LoVo (cell line): ENCODE measurements at places on chromosomes 12 and 14.

GRCh38 chr12:42140901-42141300 lies 3.8 kb downstream of the GXYLT1 start:
- no peak for DNase-seq

- peak; percentile 96 for DNase-seq
Measured at GRCh38 chr12:124992874-124993625, 395 bp upstream of the BRI3BP start.

DNA sequence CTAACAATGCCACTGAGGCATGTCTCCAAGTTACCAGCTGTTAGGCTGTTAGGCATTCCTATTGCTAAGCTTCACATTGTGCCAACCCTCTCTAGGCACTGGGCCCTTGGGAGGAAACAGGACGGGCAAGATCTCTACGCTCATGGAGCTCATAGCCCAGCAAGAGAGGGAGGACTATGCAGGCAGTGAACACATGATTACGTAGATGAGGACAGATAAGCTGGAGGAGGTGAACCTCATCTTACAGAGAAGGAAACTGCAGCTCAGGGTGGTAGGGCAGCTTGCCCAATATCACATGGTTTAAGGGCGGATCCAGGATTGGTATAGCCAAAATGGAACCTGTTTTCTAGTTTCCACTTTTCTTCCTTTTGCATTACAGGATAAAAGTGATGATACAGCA lies 7.8 kb downstream of the UBE3B start:
- DNase-seq, result no peak

DNA sequence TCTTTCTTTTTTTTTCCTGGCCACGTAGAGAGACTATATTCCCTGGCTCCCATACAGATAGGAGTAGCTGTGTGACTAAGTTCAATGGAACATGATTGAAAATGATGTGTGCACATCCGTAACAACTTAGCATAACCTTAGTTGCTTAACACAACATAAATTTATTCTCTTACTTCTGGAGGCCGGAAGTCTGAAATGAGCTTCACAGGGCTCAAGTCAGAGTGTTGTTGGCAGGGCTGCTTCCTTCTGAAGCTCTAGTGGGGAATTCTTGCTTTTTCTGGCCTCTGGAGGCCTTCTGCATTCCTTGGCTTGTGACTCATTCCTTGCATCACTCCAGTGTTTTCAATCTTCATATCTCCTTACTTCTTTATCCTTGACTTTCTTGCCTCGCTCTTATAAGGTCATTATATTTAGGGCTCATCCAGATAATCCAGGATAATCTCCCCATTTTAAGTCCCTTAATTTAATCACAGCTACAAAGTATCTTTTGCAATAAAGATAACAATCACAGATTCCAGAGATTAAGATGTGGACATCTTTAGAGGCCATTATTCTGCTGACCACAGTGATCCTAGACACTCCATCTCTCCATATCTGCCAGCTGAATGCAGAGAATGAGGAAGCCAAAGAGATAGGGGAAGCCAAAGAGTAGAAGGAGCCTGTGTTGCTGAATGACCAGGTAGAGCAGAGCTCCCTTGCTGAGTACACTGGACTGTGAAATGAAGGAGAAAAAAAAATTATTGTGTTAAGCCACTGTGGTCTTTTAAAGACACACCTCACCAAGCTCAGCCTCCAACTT lies 21.0 kb upstream of the SNX6 start:
- peak; percentile 43 for DNase-seq

DNA sequence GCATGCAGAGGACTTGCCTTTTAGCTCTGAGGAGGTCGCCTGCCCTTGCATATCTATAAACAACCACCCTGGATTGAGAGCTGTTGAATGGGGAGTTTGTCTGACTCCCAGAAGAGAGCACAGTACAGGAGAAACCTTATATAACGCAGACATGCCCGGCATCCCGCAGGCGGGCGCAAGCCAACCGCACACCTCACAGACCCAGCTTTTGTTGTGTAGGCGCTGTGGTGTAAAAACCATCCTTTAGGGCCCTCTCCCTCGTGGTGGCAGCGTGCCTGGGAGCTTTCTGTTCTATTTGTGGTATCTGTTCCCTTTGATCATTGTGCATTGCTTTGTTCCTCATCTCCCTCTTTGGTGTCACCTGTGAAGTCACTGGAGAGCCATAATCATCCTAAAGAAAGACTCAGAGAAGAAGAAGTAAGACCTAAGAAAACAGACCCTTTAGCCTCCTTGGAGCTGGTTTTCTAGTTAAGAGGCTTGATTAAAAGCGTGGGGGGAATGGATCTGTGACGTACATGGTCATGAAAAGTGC lies 77.7 kb downstream of the ETV6 start:
- DNase-seq, result no peak

DNA sequence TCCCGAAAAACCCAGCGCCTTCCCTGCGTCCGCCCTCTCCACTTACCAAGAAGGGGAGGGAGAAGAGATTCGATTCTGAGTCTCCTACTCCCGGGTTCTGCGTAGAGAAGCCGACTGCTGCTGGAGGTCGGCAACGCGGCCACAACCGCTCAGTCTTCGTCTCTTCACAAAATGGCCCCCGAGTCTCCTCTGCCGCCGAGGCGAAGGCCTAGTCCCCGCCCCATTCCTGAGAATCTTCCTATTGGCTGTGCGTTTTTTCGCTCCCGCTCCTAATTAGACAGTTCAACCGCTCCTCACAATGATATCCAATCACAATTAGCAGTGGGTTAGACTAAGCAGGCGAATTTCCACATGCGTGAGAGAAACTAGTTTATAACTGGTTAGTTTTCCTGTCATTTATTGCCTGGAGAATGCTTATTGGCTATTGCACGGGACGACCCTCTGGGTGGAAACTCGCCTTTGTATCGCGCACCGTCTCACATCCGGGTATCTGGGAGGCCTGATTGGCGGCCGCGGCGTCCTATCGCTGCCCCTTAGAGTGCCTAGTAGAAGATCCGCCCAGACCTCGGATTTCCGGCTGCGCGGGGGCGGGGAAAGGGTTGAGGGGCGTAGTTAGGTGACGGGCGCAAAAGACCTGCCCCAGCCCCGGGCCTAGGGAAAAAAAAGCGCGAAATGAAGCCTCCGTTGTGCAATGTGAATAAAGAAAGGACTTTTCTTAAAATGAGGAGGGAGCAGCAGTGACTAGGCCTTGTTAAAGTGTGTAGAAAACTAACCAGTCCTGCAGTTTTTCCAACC lies at the start of gene HNRNPC:
TSS of gene HNRNPC (minus strand) at position 191 of the 795 bp plus-strand sequence. CDS start 35,249 bp downstream, outside the sequence.
- peak; percentile 99 for DNase-seq

DNA sequence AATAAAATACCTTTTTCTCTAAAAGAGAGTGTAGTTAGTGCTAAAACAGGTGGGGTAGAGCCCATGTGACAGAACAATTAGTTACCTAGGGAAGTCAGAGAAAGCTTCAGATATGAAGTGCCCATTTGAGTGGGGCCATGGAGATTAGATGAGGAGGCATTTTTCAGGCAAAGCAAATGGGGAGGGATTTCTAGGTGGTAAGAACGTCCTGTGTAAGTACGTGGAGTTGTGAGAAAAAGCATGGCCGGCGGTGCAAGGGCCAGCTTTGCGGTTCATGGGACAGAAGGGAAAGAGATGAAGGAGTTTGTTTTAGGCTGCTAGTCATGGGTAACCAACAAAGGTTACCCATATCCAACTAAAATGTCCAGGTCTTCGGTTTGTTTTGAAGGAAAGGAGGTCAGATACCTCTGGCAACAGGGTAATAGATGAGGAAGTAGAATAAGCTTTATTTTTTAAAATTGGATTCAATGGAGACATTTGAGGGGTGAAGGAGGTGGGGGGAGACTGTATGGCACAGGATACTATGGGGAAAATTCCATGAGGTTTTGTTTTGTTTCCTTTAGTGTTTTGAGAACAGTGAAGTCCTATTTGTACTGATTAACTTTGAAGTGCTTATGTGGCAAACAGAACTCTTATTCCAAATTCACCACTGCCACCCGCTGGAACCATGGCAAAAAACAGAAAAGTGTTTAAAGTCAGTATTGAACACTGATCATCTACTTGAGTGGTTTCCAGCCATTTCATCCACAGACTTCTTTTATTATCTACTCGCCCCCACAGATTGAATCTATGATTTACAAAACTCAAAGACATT lies 10.0 kb upstream of the SNRPF start:
- DNase-seq, result peak; percentile 33

- DNase-seq, result no peak
Measured at GRCh38 chr14:50015716-50016115, 100.7 kb downstream of the VCPKMT start.

DNA sequence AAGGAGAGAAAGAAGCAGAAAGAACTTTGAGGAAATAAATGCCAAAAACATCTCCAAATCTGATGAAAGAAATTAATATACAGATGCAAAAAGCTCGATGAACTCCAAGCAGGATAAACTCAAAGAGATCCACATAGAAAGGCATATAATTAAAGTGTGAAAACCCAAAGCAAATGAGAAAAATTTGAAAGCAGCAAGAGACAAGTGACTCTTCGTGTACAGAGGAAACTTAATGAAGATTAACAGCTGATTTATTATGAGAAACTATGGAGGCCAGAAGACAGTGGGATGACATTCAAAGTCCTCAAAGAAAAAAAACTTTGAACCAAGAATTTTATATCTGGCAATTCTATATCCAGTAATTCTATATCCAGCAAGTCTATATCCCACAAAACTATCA lies 163.0 kb upstream of the TMCC3 start:
- no peak for DNase-seq

DNA sequence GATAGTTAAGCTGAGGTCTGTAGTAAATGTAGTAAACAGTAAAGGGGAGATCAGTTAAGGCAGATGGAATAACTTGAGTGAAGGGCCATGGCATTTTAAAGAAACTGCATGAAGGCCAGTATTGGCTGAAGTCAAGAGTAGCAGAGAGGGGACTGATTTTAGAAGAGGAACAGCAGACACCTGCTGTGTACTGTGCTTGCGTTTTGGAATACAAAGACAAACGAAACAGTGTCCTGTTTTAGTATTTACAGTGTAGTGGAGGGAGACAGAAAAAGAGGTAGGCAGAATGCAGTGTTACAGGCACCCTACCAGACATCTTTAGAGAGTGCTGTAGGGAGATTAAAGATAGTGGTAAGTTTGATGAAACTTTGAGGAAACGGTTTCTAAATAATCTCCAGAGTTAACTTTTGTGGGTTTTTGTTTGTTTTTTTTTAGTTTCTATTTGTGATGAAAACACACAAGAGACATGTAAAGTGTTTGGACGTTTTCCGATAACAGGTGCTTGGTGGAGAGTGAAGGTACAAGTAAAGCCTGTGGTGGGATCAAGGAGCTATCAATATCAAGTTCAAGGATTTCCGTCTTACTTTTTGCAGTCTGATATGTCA lies 2.1 kb downstream of the HELB start:
- no peak for DNase-seq

GRCh38 chr14:79246173-79246572 lies 965.1 kb downstream of the DIO2 start:
- DNase-seq, result no peak

- DNase-seq, result no peak
Measured at GRCh38 chr12:120849765-120850164, 54.4 kb downstream of the SPPL3 start.

DNA sequence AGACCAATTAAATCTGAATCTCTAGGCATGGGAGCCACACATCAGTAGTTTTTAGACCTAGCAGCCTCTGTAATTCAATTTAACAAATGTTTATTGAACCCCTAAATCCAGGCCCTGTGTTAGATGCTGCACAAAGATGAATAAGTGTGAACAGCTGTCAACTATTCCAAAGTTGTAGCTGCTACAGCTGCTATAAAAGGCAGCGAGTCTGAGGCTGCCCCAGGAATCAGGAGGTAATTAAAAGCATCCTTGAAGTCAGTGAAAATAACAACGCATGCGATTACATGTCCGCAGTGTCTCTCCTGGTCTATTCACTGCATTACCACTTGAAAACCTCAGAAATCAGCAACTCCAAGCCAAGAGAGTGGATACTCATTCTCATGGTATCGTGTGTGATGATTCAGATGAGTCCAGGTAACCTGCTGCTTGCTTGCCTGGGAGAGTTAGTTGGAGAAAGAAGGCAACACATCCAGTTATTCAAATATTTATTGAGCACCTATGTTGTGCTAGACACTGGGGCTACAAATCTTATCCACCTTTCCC lies 34.9 kb upstream of the DDHD1 start:
- DNase-seq, result no peak

- DNase-seq, result peak; percentile 92
Measured at GRCh38 chr12:132414634-132415326, 75.2 kb upstream of the FBRSL1 start.

DNA sequence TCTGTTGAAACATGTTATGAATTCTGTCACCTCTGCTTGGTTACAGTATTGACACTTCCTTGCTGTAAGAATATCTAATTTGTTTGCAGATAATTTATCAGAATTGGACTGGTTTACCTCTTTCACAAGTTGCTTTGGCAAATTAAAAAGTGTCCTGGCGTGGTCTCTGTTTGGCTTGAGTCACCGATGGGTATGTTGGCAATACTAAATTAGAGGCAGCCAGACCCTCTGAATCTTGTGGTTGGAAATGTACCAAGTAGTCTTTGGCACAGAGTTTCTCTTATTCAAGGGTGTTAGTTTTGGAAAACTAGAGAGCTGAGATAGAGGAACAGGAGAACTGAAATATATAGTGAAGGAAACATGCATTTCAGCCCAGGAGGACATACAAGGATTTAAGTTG lies 521.1 kb upstream of the MGAT4C start:
- no peak for DNase-seq

DNA sequence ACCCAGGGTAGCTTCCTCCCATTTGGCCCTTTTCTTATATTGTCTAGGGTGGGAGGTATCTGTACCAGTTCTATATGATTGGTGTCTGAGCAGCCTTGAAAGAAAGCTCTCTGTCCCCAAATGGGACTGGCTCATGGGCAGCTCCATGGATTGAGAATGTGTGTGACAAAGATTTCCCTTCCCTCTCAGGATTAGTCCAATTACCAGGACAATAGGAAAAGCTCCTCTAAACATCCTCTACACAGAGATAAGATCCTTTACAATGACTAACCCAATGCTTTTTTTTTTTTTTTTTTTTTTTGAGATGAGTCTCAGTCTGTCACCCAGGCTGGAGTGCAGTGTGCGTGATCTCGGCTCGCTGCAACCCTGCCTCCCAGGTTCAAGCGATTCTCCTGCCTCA lies 112.1 kb downstream of the SLC35F4 start:
- no peak for DNase-seq

DNA sequence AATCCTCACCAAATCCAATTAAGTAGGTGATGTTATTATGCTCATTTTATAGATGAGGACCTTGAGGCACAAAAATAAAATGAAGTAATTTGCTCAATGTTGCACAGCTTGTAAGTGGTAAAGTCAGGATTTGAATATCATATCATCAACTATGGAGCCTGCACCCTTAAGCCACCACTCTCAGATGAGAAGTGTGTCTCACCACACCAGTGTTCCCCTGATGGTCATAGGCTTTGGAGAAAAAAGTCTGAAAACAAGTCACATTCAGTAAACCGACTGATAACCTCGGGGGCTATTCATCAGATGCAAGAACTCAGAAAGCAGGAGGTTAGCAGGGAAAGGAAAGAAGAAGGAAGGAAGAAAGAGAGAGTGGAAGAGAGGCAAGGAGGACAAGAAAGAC lies 2.8 kb downstream of the TSHR start:
- DNase-seq, result no peak

DNA sequence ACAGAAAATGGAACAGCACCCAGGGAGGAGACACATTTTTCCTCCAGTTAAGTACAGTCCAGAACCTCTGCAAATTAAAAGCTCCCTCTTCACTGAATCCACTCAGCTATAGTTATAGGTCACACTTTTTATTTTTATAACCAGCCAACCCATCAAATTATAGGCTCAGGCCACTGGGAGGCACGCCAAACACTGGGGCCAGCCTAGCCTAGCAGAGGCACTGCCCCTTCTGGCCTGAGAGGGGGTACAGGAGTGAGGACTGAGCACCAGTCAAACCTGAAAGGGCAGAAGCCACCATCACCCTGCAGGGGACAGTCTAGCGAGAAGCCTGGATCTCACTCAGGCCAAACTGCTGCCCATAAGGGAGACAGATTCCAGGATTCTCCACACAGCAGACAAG lies 19.3 kb downstream of the FMNL3 start:
- DNase-seq, result no peak
